Substantia nigra (tissue), 51 donors: ENCODE measurements at places on chromosomes 7 and 10.

DNA sequence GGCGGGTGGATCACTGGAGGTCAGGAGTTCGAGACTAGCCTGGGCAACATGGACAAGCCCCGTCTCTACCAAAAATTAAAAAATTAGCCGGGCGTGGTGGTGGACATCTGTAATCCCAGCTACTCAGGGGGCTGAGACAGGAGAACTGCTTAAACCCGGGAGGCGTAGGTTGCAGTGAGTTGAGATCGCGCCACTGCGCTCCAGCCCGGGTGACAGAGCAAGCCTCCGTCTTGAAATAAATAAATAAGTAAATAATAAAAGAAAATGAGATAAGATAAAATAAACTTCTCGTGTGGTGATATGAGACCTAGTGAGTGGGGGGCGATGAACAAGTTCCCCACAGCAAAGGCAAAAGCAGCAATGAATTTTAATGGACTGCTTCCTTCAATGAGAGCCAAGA is 33.6 kb upstream of the LMTK2 start:
- DNase-seq, result no peak

GRCh38 chr10:34469446-34469845 is 345.6 kb downstream of the PARD3 start:
- no peak for DNase-seq

- no peak for DNase-seq
Observed at GRCh38 chr7:94396596-94396995, 1.9 kb downstream of the COL1A2 start.

DNA sequence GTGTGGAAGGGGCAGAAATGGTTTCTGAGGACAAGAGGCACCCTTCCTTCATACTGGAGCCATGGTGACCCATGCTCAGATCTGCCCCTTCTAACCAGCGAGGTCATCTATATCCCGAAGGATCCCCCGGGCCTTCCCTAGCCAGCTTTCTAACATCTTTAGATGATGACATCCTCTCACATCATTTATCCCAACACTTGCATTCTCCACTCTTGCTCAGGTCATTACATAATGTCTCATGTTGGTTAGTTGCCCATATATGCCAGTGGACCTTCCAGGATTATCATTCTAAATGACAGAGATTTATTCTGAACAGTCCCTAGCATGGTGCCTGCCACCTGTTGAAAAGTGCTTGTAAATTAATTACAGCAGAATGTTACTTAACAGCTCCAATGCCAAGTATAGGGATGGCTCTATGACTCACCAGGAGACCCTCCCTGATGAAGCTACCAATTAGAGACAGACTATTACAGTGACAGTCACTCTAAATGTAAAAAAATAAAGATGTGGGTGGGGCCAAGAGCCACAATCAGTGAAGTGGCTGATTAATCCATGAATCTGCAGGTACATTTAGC is 22.6 kb upstream of the ABLIM1 start:
- DNase-seq, result no peak

GRCh38 chr10:78139341-78139740 is 105.7 kb downstream of the RPS24 start:
- DNase-seq, result no peak

GRCh38 chr7:26398756-26399509 is 107.3 kb downstream of the SNX10 start:
- DNase-seq, result peak; percentile 54

DNA sequence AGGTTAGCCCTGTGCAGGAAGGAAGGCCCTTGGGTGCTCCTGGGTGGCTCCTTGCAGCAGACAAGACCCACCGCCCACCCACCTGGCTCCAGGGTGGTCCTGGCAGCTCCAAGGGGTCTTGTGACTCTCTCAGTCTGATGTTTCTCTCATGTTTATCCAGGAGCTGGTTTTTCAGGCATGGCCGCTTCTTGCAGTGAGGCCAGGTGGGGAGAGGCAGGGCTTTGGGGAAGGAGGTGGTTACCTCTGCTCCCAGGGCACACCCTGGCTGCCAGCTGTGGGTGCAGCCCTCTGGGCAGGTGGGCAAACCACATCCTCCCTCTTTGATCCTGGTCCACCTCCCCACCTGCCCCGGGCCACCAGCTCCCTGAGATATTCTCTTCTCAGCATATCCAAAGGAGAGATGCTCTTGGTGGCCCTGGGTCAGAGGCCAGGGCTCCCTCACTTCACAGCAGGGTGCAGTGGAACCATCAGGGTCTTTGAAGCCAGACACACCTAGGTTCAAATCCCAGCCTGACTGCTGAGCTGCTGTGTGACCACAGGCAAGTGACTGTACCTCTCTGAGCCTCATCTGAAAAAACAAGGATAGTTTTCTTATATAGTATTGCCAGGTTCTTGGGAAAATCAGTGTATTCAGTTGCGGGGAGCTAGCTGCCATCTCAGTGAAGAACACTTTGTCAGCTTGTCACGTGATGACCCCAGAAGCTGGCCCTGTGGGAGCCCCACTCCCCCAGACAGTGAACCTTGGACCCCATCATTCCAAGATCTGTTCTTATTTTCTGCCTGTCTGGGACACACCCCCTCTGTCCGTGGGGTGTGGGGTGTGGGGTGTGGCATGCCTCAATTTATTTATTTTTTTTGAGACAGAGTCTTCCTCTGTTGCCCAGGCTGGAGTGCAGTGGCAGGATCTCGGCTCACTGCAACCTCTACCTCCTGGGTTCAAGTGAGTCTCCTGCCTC is 11.5 kb downstream of the GTF2IRD1 start:
- DNase-seq, result no peak

DNA sequence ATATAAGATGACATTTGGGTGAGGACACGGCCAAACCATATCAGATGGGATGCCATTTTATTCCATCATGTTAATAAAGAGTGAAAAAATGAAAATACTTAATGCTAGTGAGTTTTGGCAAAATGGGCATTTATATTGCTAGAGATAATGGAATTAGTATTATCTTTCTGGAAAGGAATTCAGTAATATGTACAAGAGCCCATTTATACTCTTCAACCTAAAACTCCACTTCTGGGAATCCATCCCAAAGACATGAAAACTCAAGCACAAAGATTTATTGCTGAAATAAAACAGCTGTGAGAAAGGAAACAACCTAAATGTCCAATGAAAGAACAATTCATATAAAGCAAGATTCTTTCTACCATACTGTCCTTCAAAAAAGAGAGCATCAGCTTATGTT is 96.0 kb upstream of the TMEM168 start:
- no peak for DNase-seq

DNA sequence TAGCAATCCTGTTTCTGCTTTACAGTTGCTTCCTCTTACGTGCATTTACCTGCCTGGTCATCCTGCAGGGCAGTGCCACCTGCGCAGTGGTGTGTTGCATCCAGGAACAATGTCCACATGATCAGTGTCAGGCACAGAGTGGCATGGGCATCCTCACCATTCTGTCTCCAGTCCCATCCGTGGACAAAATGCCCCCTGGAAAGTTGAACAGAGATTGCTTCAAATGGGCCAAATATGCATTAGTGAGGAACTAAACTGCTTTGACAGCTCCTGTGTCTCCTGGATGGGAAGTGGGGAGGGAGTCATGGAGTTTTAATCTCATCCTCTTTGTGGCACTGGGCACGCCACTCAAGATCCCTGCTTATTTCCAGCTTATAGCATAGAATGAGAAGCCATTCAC is 151.8 kb downstream of the DPP6 start:
- DNase-seq, result no peak

DNA sequence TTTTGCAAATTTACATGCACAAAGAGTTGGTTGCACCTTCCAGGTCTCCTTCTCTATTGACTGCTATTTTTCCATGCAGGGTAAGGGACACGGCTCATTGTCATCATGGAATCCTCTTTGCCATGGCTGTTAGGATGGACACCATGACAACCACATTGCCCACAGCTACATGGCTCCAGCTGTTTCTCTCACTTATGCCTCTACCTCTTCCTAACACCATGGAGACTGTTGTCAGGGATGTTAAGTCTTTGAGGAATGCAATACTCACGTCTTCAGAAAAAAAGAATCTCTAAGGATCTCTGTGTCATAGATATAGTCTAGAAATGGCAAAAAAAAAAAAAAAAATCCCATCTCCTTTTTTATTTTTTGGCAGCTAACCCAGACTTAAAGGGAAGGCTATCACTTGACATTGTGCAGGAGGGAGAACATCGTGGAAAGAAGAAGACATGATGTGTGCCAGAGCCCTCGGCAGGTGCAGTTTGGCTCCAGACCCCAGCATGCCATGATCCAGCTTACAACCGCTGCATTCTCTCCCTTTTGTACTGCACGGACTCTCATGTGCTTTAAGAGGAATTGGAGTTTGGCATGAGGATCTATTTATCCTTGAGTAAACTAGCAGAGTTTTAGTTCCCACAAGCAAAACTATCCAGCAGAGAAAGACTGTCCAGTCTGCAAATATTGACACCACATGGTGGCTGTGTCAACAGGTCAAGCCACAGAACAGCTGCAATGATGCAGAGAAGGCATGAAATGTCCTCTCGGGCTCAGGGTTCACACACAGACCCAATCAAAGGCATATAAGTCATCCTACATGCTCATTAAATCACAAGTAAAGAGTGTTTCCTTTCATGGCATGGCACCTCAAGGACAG is 70.8 kb downstream of the FRMD4A start:
- no peak for DNase-seq

DNA sequence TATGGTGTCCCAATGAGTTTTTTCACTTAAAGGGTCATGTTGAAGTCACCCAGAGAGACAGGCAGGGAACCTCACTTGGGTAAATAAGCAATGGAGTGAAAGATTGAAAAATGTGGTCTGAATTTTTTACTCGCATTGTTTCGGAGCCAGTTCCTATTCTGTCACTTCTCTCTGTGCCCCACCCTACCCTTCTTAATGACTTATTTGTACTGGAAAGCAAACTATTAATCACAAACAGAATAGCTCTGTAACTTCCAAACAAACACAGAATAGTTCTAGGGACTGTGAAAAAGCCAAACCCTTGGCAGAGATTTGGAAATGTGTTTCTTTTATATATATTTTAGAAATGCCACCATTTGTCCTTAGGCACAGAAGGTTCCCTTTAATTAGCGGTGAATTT is 76.0 kb downstream of the LRMDA start:
- no peak for DNase-seq

DNA sequence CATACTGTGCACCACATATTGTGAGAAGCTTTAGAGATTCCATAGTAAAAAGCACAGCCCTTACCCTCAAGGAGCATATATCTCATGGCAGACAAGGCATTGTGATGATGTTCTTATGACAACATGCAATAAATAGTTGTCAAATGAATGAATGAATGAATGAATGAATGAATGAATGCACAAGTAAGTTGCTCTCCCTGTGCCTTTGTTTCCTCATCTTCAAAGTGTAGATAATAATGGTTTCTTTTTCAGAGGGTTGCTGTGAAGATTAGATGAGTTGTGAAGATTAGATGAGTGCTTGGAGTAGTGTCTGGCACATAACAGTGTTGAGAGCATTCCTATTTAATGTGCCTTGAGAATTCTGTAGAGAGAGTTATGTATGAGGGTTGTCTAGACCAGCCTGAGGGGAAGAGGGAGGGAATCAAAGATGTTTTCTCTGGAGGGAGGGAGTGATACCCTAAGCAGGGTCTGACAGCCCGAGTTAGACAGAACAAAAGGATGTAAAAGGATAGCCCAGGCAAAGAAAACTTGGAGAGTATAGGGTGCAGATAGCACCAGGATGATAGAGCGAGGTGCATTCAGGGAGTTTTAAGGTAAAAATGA is 217.2 kb downstream of the RELN start:
- DNase-seq, result no peak

GRCh38 chr7:111735661-111736551 is 173.6 kb upstream of the IMMP2L start:
- peak; percentile 34 for DNase-seq

- no peak for DNase-seq
Observed at GRCh38 chr10:4776234-4776638, 49.8 kb upstream of the AKR1E2 start.

GRCh38 chr7:23373151-23374004 is 74.2 kb downstream of the MALSU1 start:
- no peak for DNase-seq

DNA sequence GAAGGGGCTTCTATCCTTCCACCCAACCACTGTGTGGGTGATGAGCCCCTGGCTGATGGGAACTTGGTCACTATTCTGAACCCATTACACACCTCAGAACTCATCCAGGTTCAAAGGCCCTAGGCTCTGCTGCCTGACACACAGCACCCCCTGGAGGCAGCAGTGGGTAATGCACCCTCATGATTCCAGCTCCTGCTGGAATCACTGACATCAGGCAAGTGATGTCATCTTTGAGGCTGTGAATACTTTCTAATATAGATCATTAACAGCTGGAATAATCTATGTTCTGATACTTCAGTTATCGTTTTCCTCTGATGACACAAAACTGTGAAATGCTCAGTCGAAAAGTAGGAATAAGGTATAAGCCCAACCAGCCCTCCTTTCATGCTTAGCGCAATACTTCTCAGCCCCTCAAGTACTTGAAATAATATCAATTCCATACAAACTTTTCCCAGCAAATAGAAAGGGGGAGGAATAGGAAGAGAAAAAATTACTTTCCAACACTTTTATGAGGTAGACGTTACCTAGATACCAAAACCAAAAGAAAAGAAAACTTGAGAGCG is 7.5 kb upstream of the RBP3 start:
- no peak for DNase-seq

GRCh38 chr7:122790132-122790531 is 87.4 kb upstream of the RNF148 start:
- DNase-seq, result no peak

GRCh38 chr7:136657482-136657921 is 210.9 kb upstream of the CHRM2 start:
- no peak for DNase-seq

DNA sequence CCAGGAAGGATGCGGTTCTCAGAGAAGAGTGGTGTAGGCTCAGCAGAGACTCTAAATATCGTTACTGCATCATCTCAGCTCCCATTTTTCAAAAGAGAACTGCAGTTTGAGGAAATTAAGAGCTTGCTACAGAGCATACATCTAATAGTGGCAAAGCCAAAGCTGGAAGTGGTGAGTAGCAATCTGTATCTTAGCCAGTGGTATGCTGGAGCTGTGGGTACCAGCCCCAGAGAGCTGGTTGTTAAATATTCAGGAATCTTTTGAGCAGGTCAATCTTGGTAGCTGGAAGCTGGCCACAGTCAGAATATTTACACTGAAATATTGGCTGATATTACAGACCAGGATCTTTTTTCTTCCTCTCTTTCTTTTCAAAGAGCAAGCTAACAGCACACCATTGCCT is 88.4 kb upstream of the STEAP1B start:
- no peak for DNase-seq

GRCh38 chr7:80054356-80054755 is 80.3 kb upstream of the GNAI1 start:
- DNase-seq, result no peak

DNA sequence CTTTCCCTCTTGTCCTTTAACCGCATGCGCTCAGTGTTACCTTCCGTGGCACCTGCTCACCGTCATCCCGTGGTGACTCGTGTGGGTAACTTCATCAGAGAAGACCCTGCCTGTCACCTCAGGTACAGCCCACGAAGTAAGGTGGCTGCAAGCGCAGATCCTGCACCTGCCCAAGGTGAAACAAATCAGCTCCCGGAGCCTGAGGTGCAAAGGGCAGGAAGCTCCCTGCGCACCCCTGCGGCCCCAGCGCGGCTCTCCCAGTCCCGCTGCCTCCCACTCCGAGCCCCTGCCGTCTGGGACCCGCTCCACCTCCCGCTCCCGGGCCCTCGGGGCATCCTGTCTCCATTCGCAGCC is 110.9 kb upstream of the LANCL2 start:
- no peak for DNase-seq
